Activated CD4-positive, alpha-beta T cell treated with anti-CD3 and anti-CD28 coated beads, Interleukin-10, Interleukin-2, amounts not matched to agents 100 ng/mL and 50 ng/mL, durations not matched to agents 16 hours and 8 hours (primary cell): ENCODE measurements at places on chromosomes 4 and X.

GRCh38 chr4:165208741-165209388, 1.5 kb downstream of the KLHL2 start:
- DNase-seq: peak; percentile 60

- no peak for DNase-seq
Observed at GRCh38 chr4:6322761-6323566, 53.3 kb downstream of the WFS1 start.

DNA sequence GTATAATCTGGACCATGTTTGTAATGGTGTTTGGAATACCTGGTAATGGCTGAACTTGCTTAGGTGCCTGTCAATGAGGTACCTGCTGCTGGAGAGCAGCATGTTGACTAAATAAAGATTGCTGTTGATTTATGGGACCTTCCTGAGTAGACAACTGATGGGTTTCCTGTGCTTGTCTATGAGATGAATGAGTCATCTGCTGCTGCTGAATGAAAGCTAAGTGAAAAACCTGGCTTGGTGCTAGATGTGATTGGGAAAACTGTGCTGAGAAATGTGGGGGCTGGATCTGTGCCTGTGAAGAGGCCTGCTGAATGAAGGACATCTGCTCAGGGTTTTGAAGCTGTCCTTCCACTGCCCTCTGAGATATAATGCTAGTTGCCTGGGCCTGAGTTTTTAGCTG, 69.6 kb downstream of the WNK3 start:
- DNase-seq: no peak

DNA sequence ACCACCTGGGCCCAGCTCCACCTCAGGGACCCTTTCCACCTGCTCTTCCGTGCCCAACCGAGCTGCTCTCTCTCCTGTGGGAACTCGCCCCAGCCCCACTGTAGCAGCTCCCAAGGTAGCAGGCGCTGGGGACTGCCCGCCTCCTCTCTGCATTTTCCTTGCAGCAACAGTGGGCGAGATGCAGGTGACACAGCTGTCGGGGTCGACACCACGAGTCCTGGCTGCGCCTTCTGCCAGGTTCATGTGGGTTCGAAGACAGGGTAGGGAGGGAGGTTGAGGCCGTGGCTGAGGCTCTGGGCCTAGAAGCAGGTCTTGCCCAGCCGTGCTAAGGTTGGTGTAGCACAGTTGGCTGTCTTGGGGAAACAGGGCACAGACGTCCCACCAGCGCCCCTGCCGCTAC, 245.2 kb upstream of the FSTL5 start:
- no peak for DNase-seq

GRCh38 chr4:41796545-41797210, 48.2 kb upstream of the PHOX2B start:
- DNase-seq: no peak

DNA sequence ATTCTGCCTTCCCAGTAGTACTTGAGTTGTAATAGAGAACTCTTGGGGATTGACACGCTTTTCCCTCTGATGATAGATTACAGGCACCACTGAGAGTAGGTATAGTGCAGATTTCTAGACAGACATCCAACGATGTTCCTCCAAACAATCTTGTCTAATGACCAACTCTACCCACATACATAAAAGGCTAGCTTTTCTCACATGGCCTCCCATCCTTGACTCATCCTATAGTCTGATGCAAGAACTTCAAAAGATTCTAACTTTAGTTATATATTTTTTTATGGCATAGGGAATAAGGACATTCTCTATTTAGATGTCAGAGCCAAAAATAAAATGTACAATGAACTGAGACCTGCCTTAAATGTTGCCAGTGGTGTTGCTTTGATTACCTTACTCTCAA, 60.9 kb downstream of the GLRA2 start:
- DNase-seq: no peak

DNA sequence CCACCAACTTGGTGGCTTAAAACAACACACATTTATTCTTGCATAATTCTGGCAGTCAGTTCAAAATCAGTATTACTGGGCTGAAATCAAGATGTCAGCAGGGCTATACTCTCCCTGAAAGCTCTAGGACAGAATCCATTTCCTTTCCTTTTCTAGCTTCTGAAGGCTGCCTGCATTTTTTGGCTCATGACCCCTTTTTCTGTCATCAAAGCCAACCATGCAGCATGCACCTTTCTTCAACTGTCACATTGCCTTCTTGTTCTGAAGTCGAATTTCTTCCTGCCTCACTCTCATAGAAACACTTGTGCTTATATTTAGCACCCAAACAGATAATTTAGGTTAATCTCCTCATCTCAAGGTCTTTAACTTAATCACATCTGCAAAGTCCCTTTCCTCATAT, 79.8 kb upstream of the PPP1R2C start:
- no peak for DNase-seq

GRCh38 chr4:187307131-187307530, 583.5 kb upstream of the FAT1 start:
- no peak for DNase-seq

GRCh38 chrX:17046478-17047097, 100.1 kb downstream of the REPS2 start:
- peak; percentile 54 for DNase-seq

- no peak for DNase-seq
Observed at GRCh38 chr4:82713856-82714255, 84.7 kb downstream of the SCD5 start.

DNA sequence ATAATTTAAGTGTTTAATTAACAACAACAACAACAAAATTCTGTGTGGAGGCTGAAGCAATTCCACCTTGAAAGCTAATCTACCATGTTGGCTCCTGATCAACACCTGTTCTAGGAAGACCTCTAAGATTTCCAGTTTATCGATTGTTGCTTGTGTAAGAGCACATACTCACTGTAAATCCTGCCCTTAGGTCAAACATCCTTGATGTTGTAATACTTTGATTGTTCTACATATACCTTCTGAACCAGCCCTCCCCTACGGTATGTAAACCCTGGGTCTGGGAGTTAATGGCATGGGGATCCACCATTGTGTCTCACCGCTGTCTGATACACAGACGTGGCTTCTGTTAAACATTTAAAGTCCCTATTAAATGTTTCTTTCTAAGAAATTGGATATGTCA, 73.2 kb downstream of the RASL11B start:
- DNase-seq: no peak

GRCh38 chrX:115579327-115579726, 18.4 kb downstream of the PLS3 start:
- peak; percentile 42 for DNase-seq

GRCh38 chr4:148200960-148201359, 241.3 kb downstream of the NR3C2 start:
- no peak for DNase-seq
